ENCODE measurements at places on chromosomes 12 and 14.

DNA sequence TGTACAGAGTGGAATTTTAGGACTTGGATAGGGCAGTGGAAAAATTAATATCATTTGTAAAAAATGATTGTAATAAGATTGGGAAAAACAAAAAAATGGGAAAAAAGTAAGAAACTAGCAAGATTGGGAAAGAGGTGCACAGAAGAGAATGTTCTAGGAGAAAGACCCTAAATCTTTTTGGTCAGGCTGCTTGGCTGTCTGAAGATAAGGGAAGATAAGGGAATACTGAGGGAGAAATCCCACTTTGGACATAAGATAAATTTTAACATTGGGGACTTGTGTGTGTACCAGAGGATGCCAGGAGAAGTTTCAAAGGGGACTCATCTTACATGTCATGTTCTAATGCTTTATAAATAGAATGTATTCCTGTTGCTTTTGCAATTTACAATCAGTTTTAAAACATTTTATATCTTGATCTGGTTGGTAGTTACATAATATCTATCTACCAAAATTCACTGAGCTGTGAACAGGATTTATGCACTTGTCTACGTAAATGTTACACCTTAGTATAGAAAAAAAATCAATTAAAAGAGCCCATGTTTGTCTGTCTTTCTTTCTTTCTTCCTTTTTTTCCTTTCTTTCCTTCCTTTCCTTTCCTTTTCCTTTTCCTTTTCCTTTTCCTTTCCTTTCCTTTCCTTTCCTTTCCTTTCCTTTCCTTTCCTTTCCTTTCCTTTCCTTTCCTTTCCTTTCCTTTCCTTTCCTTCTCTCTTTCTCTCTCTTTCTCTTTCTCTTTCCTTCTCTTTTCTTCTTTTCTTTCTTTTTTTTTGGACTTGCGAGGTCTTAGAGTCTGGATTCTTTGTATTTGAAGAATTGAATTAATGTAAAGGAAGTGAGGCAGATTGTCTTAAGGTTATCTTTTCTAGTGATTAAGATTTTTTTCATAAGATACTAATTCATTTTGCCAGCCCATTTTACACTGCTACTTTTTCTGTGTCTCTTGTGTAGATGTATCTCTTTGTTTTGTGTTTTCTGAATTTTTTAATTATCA lies 66.1 kb downstream of the KTN1 start:
- DNase-seq = no peak

DNA sequence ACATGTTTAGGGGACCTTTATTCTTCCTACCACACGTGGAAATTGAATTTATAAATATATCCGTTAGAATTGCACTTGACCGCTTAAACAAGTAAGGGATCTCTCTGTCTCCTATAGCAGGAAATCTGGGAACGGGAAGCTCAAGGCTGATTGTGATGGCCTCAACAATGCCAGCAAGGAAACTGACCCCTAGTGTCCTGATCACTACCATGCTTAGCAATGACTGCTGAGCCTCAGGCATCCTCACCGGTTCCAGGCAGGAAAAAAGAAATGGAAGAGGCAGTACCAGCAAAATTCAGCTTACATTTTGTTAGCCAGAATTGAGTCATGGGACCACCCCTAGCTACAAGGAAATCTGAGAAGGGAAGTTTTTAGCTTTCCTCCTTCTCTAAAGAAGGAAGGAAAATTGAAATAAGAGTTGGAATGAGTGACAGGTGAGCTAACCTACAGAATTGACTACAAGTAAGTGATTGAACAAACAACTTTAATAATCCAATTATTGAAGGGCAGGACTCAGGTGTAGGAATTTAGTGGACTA lies 43.9 kb upstream of the AMN1 start:
- DNase-seq = no peak

- no peak for DNase-seq
These were observed 29.2 kb downstream of the TMTC1 start for GRCh38 chr12:29754235-29755189.

GRCh38 chr14:103296007-103296406 lies 38.0 kb upstream of the EIF5 start:
- DNase-seq = no peak

DNA sequence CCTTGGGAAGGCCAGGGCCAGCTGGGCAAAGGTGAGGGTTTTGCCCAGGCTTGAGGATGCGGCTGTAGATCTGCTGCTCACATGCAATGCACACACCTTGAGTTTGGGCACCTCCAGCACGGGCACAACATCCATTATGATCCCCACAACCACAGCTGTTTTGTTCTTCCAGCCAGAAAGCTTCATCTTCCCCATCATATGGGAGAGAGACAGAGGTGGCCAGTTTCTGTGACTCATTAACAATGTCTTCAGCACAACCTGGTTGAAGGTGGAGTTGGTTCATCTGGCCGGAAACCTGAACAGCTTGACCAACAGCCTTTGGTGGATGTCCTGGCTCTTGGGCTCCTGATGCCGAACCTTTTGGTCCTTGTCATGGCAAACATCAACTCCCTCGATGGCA lies 163.7 kb upstream of the CCND2 start:
- no peak for DNase-seq

DNA sequence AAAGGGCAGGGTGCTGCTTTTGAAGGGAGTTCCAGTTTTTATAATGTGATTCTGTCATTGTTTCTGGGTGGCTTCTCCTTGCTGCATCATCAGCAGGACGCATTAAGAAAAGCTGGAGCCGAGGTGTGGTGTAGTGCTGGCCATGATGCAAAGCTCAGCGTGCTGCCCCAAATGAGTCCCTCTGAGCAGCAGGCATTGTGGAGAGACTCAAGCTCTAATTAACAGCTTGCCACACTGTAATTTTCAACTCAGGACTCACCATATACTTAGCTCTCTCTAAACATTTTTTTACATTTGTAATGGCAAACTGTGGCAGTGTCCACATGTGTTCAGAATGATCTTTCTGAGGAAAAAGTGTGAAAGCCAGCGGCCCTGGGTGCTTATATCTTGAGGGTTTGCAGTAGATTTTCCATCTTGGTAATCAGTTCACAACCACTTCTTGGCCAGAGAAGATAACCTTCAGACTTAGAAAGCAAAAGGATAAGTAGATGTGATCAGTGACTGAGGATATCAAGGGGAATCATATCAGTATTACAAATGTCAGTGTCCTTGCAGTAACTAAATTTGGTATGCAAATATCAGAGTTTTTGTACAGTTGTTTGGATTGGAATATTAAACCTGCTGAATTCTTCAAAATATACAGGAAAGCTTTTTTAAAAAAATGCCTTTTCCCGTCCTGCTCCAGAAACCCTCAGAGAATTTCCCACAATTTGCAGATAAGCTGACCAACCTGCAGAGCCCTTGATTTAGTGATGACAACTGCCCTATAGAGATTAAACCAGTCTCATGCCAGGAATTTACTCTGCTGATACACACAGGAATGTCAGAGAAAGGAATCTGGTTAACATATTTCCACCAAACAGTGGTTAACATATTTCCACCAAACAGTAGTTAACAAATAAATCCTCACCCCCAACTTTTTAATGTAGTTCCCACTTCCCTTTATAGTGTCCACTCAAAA lies 63.6 kb downstream of the DAAM1 start:
- no peak for DNase-seq

DNA sequence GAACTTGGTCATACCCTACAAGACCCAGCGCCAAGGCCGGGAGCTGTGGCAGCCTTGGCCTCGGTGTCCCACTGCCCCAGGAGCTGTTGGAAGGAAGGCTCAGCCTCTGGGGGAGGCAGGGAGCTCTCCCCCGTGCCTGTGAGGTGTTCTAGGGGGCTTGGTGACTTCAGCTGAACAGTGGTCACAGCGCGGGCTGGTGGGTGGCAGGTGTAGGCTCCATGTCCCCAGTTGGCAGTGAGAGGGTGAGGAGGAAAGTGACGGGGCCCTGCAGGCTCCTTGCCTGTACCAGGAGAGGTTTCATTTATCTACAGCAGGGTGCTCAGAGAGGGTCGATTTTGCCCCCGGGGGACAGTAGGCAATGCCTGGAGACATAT lies 47.5 kb downstream of the DLK1 start:
- no peak for DNase-seq

GRCh38 chr14:67934087-67934486 lies 114.5 kb downstream of the RAD51B start:
- DNase-seq = no peak

GRCh38 chr12:115002434-115002833 lies 318.5 kb upstream of the TBX3 start:
- DNase-seq = no peak

GRCh38 chr14:39025810-39026627 lies 77.0 kb downstream of the SEC23A start:
- DNase-seq = no peak

DNA sequence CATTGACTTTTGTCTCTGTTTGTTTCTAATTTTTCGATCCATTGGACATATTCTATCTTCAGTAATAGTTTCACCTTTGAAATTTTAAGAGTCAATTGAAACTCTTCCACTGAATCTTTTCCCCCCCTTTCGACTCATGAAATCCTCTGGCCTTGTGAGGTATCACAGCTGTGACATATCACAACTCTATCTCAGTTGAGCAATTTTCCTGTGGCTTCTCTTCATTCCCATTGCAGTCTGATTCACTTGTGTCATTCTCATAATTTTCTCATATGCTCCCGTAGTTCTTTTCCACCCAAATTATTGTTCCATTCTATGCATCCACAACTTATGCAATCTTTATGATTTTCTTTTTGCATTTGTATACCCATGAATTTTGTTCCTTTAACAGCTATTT lies 261.6 kb downstream of the DACT1 start:
- DNase-seq = no peak

- no peak for DNase-seq
These were observed 39.7 kb downstream of the CPSF6 start for GRCh38 chr12:69278814-69279782.

All from stimulated activated CD4-positive, alpha-beta T cell treated with anti-CD3 and anti-CD28 coated beads, Interleukin-4, amount 100 ng/mL, for 4 hours (primary cell).